ENCODE measurements at places on chromosomes 1 and 21. TPM values are rescaled to one million over a fixed set of nuclear protein-coding genes. Genes with fewer than 3 reads are reported as not detected.

- DNase-seq: no peak
Measured at GRCh38 chr1:100575406-100575805, 37.5 kb downstream of the GPR88 start.

- DNase-seq: no peak
Measured at GRCh38 chr1:248818505-248819374, 7.0 kb downstream of the SH3BP5L start.

GRCh38 chr1:40663324-40664166 is 1.9 kb downstream of the RIMS3 start:
- no peak for DNase-seq

DNA sequence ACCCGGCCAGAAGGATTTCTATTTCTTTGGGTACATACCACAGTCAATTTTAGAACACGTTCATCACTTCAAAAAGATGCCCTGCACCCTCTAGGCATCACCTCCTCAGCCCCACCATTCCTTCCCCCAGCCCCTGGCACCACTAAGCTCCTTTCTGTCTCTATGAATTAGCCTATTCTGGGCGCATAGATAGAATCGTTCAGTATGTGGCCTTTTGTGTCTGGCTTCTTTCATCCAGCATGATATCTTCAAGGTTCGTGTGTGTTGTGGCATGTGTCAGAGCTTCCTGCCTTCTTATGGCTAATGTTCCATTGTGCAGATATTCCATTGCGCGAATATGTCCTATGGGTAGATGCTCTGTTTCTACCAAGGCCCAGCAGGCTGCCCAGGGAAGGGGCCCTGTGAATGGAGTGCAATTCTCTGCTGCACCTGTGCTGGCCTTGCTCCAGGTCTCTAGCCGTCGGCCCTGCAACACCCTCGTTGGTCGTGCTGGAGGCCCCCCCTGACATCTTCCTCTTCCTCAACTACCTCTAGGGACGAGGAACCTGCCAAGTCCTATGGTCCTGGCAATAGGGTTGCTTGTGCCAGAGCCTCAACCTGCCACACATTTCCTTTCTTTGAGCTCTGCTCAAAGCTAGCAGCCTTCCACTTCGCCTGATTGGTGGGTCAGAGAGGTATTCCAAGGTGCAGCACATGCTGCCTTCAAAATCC is 113.5 kb downstream of the RIPK4 start:
- peak; percentile 29 for DNase-seq

SLFNL1 gene
- total RNA-seq: 0.33 TPM

GRCh38 chr1:201140235-201140940 is 13.4 kb upstream of the ASCL5 start:
- DNase-seq: peak; percentile 48

- no peak for DNase-seq
Measured at GRCh38 chr1:57489358-57490036, 65.6 kb upstream of the DAB1 start.

DNA sequence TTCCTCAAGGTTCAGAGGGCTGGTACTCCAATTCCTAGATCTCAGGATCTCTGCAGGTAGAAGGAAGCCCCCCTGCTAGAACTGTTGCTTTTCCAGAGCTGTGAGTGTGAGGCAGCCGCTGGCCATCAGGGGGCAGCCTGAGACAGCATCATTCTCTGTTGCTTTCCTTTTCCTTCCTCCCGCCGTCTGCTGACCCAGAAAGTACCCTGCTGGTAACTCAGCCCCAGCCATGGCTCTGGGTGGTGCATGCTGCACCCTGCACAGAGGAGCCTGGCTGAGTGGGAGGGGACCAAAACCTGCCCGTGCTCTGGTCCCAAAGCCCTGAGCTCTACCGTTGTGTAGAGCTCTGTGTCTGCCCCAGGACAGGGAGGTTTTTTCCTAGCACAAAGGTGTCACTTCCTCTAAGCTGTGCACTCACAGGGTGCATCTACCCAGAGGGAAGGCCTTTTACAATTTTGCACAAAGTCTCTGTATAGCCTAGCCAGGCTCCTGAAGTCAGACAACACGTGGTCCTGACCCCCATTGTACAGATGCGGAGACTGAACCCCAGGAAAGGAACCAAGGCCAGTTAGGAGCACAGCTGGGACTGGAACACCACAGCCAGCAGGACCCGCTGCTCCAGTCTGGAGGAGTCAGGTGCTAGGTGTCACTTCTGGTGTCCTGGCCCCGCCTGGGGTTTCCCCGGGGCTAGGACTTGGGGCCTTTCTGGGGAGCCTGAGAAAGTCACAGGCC is 5.6 kb upstream of the FAM131C start:
- peak; percentile 77 for DNase-seq

- no peak for DNase-seq
Measured at GRCh38 chr1:235100194-235100772, 28.4 kb downstream of the TOMM20 start.

ATAD3C gene
- 0.17 TPM for total RNA-seq

DNA sequence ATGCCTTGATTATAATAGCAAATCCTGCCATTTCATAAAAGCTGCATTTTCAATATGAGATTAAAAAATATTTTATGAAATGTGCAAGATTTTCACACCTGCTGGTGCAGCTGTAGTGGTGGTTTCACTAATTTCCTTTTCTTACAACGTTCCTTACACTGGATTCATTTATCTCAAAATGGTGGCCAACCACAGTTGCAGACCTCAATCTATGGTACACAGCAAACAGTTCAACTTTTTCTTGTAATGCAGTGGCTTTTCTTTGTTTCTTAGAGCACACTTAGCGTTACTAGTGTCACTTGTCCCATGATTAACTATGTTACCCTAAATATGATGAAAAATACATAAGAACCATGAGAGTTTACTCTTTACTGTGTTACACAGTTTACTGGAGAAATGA is 32.7 kb downstream of the FCER1A start:
- DNase-seq: no peak

LAMC2 gene
- not detected for total RNA-seq

GRCh38 chr1:32199043-32199716 is 1.2 kb upstream of the CCDC28B start:
- no peak for DNase-seq

- DNase-seq: no peak
Measured at GRCh38 chr1:28197682-28198415, 21.4 kb upstream of the PTAFR start.

DNA sequence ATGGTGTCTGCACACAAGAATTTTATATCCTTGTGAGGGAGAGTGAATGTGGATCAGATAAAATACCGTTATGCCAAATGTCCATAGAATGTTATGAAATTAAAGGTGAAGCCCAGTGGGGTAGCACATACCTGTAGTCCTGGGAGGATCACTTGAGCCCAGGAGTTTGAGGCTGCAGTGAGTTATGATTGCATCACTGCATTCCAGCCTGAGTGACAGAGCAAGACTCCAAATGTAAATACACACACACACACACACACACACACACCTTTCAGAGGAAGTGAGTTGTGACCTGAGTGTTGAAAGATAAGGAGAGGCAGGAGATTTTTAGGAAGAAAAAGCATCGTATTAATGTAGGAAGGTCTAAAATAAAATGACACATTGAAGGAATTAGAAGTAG is 28.1 kb upstream of the ZYG11A start:
- no peak for DNase-seq

GRCh38 chr1:64986903-64987871 is 20.8 kb upstream of the JAK1 start:
- DNase-seq: no peak

GRCh38 chr1:27618341-27619082 is 14.6 kb upstream of the AHDC1 start:
- DNase-seq: peak; percentile 86
